CD4-positive, alpha-beta memory T cell (primary cell): ENCODE measurements at places on chromosomes 12 and 14. TPM values are rescaled to one million over a fixed set of nuclear protein-coding genes. Genes with fewer than 3 reads are reported as not detected.

Gene TTC9
- 9.2 TPM for polyA plus RNA-seq

Gene RTN1
- not detected for polyA plus RNA-seq

Gene FSCB
- polyA plus RNA-seq = not detected

Gene LRRK2
- 0.10 TPM for polyA plus RNA-seq

Gene TMTC1
- not detected for polyA plus RNA-seq

Gene ANKS1B
- not detected for polyA plus RNA-seq
